ENCODE measurements at places on chromosomes 2 and 18.

DNA sequence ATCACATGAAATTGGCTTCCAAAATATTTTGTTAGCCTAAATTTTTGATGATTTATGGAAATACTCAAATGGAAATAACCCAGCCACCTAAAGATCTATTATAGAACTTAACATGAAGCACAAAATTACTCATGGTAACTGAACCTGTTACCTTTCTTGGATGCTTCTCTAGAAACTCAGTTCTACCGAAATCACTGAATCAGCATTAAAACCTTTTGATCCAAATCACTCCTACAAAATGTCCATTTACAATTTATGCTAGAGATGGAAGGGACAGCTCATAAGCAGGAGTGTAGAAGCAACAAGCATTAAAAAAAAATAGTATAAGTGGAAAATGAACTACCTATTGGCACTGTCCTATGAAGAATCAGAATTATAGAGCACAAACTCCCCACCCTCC is 2.1 kb downstream of the PRPF40A start:
- no peak for DNase-seq

- DNase-seq: no peak
Measured at GRCh38 chr18:32303400-32303799, 113.6 kb downstream of the MEP1B start.

DNA sequence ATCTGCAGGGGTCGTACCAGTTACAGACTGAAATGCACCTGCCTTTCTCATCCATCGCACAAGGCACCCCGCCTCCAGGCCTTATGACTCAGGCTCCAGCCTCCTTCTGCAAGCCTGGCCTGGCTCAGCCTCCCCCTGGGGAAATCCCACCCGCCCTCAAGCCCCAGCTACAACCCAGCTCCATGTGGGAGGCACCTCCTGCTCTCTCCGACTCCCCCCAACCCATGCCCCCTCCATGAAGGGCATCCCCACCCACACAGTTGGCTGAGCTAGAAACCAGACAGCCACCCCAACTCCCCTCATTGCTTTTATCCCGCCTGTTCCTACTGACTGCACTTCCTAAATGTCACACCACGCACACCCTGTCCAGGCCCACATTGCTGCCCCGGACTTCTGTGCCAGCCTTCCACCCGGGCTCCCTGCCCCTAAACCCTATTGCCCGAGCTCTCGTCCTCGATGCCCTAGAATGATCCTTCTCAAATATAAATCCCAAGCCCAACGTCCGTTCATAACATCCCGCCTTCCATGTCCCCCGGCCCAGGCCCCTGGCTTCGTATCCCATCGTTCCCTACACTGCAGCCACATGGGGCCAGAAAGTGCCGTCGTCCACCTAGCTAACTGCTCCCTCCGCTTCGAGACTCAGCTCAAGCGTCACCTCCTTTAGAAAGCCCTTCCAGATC is 9.9 kb downstream of the DNMT3A start:
- DNase-seq: no peak

GRCh38 chr18:36650266-36650665 is 178.5 kb downstream of the TPGS2 start:
- no peak for DNase-seq

DNA sequence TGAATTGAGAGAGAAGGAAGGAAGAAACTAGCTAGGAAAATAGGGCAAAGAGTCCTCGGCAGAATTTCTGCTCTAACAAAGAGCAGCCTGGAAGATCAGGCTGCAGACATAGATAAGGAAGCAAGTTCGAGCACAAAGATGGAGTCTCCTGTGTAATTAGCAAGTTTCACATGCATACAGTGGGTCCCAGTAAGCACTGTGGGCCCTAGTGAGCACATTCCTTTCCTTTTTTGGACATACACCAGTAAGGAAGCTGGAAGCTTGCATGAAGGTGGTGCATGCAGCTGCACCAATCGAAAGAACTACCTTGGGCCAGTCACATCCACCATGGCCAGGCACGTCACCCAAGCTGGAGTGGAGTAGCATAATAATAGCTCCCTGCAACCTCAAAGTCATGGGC is 109.7 kb downstream of the NOL4 start:
- DNase-seq: no peak

DNA sequence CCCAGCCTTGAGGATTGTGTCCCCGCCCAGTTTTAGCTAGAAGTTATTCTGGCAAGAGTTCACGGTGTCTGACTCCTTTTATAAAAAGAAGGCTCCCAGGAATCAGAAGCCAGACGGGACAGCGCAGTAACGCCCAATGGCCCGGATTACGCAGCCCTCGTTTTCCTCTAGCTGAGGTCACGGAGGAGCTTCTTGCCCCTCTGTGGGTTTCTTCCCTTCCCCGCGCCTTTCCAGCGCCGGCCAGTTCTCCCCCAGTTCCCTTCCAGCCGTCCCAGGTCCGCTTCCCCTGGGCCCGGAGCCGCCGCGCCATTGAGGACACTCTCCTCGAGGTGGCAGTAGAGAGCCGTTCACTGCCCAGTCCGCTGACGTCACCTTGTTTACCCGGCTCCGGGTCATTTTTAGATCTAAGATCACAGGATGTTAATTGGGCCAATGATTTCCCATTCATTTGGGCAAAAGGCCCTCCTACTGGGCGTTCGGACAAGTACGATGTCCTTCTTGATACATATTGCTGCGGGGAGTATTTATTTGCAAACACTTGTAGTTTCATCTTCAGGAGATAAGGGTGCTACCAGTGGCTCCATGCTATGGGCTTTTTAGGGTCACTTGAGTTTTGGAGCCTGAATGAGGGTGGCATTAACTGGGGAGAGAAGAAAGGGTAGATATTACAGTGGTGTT is 81.5 kb upstream of the PPM1B start:
- DNase-seq: peak; percentile 80

DNA sequence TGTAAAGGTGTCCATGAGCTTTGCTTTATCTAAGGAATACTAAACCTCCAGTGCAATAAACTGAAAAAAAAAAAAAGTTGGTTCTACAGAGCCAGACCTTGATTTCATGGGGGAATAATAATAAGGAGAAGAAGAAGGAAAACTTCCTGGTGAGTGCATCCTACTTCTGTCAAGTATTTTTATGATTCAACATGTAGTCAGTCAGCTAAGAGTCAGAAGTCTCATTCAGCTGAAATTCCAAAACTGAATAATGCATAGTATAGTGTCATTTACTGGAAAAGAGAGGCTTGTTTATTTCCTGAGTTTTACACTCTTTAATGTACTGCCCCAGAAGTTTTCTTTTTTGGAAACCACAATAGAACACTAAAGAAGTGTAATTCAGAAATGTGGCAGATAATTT is 77.8 kb upstream of the TACR1 start:
- no peak for DNase-seq

DNA sequence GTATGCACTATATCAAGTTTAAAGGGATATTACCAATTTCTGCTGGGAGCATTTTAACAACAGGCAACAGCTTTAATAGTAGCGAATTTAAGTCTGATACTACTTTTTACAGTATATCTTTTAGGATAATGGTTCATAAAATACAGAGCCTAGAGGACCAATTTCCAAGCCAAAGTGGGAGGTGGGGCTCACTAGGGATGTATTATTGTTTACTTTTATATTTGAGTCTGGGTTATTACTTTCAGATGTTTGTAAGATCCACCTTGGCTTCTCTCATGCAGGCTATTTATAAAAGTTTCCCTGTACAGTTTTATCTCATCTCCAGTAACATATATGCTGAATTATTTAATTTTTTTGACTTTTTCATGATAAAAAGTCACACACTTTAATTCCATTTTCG is 242.0 kb downstream of the CMPK2 start:
- DNase-seq: no peak

DNA sequence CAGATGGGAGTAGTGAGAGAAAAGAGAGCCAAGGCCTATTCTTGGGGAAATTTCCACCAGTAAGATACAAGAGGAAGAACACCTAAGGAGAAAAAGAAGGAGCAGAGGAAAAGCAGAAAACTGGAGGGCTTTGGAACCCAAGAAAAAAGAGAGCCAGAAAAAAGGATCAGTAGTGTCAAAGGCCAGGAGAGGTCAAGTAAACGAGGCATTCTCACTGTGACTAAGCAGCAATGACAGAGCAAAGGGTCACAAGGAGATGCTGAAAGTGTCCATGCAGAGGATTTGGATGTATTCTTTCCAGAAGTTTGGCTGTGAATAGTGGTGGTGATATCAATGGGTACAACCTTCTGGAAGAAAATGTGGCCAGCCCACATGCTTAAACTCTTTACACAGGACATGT is 109.5 kb downstream of the DYNAP start:
- DNase-seq: no peak

GRCh38 chr2:24259316-24259715 is 84.5 kb downstream of the FAM228A start:
- no peak for DNase-seq

- no peak for DNase-seq
Measured at GRCh38 chr2:217027414-217027813, 167.6 kb upstream of the TNP1 start.

DNA sequence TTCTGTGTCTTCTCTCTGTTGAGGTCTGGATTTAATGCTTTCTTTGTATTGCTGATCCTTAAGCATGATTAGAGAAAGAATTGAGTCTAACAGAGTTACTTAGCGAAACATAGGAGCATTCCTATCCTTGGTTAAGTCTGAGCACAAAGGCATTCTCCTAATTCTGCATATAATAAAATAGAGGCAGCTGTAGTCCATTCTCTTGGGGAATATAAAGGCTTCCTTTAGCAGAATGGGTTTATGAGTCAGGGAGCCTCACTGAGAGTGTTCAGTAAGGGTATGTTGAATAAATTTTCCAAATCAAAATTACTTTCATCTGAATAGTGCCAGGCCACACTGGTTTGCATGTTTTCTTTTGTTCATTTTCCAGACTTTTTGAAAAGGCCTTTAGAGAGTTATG is 101.5 kb downstream of the GALNT1 start:
- DNase-seq: no peak

GRCh38 chr2:155663265-155663664 is 669.3 kb downstream of the NR4A2 start:
- no peak for DNase-seq

- DNase-seq: no peak
Measured at GRCh38 chr2:181995289-181995688, 9.6 kb downstream of the PPP1R1C start.

GRCh38 chr18:79903787-79904356 is 47.6 kb downstream of the SLC66A2 start:
- no peak for DNase-seq

DNA sequence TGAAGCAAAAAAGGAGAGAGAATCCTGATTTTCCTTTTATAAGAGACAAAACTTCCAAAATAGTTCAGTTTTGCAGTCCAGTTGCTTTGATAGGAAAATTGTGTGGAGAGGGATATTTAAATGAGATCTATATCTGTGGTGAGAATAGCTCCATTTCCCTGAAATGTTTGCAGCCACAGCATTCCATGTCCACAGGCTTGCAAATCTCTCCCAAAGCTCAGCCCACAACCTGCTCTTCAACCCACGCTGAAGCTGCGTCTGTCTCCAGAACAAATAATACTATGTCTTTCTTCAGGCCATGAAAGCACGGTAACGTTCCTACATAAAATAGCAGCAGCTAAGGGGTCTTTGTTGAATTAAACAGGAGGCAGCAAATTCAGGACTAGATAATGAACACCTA is 31.8 kb downstream of the TMEM17 start:
- no peak for DNase-seq

GRCh38 chr2:42931146-42931817 is 138.9 kb upstream of the HAAO start:
- DNase-seq: no peak
